ENCODE measurements at places on chromosomes 16 and 17. TPM values are rescaled to one million over a fixed set of nuclear protein-coding genes. Genes with fewer than 3 reads are reported as not detected.

- DNase-seq: no peak
These were observed 903.8 kb upstream of the RBFOX1 start for GRCh38 chr16:6428861-6429260.

The HCRT gene
- not detected for total RNA-seq

- DNase-seq: no peak
These were observed 59.9 kb downstream of the BEAN1 start for GRCh38 chr16:66486773-66487579.

The PDILT gene
- total RNA-seq: not detected

GRCh38 chr16:27925612-27926011, 137.9 kb downstream of the GSG1L start:
- no peak for DNase-seq

DNA sequence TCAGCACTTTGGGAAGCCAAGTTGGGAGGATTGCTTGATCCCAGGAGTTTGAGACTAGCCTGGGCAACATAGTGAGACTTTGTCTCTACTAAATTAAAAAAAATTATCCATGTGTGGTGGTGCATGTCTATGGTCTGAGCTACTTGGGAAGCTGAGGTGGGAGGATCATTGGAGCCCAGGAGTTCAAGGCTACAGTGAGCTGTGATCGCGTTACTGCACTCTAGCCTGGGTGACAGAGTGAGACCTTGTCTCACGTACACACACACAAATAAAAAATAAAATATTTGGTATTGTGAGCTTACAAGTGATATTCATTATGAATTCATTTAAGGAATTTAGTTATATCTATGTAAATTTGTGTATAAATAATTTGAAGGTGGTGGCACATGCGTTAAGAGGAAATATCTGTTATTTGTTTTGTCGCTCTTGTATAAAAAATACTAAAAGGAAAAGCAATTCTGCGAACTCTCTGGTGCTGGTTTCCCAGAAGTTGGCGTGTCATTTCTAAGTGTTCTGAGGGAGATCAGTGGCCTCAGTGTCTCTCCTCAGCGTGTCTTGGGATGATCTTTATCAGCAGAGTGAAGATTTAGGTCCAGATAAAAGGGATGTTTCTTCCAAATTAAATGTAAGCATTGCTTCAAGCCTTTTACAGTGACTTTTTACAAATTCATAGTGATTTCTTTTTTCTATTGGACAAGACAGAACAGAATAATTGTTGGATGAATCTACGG, 187.6 kb downstream of the FTO start:
- DNase-seq: no peak

The B3GNT9 gene
- total RNA-seq: 9.3 TPM

DNA sequence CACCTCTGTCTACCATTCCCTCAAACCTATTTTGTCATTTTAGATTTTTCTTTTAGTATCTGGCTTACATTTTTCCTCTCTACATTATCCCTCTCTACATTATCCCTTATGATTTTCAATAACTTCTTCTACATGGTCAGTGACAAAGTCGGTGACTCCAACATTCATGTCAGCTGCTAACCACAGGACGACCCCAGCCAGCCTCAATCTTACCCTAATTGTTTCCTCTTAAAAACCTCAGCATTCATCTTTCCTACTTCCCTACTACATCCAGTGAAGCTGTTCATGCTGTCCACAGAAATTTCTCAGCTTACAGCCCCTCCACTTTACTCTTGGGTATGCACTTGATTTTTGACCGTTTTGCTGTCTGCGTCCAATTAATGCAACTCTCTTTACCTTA, 8.3 kb downstream of the MYH10 start:
- DNase-seq: no peak

- DNase-seq: no peak
These were observed 33.3 kb downstream of the MSI2 start for GRCh38 chr17:57289613-57290012.

The SLFN14 gene
- not detected for total RNA-seq

The ETV4 gene
- total RNA-seq: 0.41 TPM

DNA sequence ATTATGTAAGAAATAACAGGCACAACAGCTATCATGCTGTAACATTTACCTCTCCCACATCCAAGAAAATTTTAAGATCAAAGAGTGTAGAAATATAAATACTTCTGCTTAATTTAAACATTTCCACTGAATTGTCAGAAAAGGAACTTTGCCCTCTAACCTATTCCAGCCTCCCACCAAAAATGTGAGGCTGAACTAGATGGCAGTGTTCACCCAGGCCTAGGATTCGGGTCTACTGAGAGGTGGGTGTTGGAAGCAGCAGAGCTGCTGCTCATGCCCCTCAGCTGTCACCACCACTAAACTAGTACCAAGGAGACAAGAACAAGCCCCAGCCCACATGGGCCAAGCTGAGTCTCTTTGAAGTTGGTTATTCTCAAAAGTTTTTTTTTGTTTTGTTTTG, 11.3 kb downstream of the CIAPIN1 start:
- DNase-seq: no peak

- no peak for DNase-seq
These were observed 38.9 kb downstream of the MYH3 start for GRCh38 chr17:10618202-10618635.

- peak; percentile 92 for DNase-seq
These were observed 4.0 kb downstream of the HIC1 start for GRCh38 chr17:2058586-2059546.

GRCh38 chr16:75152635-75153034, 4.3 kb downstream of the ZFP1 start:
- no peak for DNase-seq

GRCh38 chr16:23694265-23694643, 15.6 kb downstream of the PLK1 start:
- no peak for DNase-seq

The ENPP7 gene
- total RNA-seq: not detected
